CD4-positive, alpha-beta T cell treated with Interleukin-12 subunit alpha and Interleukin-12 subunit beta, for 1 hour (primary cell): ENCODE measurements at places on chromosomes 2 and 18.

GRCh38 chr18:76056471-76057110 is 438.5 kb downstream of the ZNF516 start:
- DNase-seq, result no peak

DNA sequence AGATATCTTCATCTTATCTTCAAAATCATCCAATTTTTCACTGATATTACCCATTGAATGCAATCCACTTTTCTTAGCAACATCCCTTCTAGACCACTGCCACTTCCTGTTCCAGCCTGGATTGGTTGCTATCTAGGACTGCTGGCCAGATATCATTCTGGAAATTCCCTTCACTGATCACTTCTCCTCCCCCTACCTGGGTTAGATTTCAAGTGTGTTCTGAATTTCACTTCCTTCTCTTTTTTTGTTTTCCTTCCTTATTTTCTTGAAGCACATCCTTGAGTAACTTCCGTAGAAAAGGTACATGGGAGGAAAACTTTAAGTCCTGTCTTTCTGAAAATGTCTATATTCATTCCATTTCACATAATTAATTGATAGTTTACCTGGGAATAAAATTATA is 82.0 kb upstream of the IL1R2 start:
- no peak for DNase-seq

GRCh38 chr2:239249776-239250175 is 151.0 kb downstream of the HDAC4 start:
- no peak for DNase-seq

DNA sequence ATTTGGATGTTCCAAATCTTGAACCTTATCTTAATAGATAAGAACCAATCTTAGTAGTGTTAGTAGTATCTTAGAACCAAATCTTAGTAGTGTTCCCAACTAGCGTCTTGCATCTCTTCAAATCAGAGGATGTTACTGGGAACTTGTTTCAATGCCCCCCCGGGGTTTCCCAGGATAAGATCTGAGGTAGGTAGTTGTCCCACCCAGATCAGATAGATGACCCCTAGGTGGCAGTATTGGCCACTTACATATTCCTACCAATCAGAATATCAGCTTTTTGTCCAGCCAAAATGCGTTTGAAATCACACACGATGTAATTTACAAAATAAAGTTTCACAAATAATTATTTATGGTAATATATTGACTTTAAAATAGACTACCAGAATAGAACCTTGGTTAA is 314.8 kb downstream of the MBD2 start:
- no peak for DNase-seq

DNA sequence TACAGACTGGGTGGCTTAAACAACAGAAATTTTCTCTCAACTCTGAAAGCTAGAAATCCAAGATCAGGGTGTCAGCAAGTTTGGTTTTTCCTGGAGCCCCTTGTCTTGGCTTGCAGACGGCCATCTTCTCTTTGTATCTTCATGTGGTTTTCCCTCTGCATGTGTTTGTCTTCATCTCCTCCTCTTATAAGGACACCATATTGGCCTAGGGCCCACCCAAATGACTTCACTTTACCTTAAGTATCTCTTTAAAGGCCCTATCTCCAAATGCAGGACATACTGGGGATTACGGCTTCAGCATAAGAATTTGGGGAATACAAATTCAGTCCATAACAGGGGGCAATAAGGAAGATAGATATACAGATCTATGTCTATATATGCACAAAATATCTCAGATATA is 187.9 kb downstream of the MTCL1 start:
- DNase-seq, result no peak

GRCh38 chr2:183291436-183291835 is 167.2 kb downstream of the NUP35 start:
- DNase-seq, result no peak

DNA sequence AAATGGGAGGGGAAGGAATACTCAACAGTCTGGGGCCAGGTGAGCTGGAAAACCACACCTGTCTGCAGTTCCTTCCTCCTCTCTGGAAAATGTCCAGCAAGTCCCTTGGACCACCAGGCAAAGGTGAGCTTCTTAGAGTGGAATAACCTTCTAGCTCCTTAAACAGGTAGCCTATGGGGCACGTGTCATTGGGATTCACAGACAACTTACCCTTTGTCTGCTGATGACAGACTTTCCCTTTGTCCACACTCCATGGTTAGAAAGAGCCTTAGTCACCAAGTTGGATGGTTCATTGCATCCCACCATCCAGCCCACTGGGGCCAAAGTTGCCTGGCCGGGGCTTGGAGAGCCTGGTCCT is 98.0 kb upstream of the ITGA6 start:
- no peak for DNase-seq

- no peak for DNase-seq
Measured at GRCh38 chr2:3759761-3760160, 56.4 kb downstream of the DCDC2C start.
